ENCODE measurements at places on chromosomes 7 and 10. TPM values are rescaled to one million over a fixed set of nuclear protein-coding genes. Genes with fewer than 3 reads are reported as not detected.

DNA sequence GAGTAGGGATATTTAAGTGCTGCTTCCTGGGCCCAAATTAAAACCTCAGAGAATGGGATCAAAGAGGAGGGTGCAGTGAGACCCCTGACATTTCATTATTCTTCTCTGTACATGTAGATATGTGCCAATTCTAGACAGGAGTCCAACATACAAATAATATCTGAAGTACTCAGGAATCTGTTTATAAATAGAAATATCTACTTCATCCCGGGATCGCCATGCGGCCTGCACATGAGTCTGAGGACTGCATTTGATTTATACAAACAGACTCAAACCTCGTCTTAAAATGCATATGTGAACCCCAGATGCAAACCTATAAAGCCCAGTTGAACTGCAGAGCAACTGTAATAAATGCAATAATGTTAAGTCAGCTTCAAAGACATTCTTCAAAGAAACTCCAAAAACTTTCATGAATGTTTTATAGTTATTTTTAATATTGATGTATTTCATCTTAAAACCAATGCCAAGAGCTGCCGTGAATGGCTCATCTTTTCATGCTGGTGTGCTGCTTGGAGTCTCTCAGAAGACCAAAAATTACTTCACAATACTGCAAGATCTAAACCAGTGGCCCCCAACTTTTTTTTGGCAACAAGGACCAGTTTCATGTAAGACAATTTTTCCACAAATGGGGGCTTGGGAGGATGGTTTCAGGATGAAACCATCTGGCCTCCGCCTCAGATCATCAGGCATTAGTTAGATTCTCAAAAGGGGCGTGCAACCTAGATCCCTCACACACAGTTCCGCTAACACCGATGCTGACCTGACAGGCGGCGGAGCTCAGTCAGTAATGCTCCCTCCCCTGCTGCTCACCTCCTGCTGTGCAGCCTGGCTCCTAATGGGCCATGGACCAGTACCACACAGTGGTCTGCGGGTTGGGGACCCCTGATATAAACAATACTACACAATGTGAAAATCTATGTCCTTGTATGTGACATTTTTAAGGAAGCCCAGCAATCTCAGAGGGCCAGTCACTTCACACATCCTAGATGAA, 166.9 kb downstream of the PARD3 start:
- H3K27ac ChIP-seq: no peak overlapping the region
- DNase-seq: no peak
- H3K27me3 ChIP-seq: no peaks in the 10 kb centered on the region
- H3K36me3 ChIP-seq: no peaks in the 10 kb centered on the region
- H3K4me1 ChIP-seq: no peaks in the 10 kb centered on the region

DNA sequence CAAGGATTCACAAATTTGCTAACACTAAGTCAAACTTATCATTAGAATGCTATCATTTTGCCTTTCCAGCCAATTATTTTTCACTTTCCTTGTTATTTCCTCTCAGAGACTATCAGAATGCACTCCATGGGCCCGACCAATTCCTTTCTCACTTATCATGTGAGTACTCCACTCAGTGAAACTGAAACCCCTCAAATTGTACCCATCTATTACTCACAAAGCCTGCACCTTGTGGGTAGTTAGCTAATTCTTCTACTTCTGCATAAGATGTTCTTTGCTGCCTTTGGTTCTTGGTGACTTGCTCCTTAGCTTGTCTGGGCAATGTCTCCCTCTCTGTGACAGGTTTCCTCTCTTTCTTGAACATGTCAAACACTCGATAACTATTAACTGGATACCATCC, 35.2 kb upstream of the MBL2 start:
- no peaks in the 10 kb centered on the region for H3K27me3 ChIP-seq
- no peaks in the 10 kb centered on the region for H3K36me3 ChIP-seq

DNA sequence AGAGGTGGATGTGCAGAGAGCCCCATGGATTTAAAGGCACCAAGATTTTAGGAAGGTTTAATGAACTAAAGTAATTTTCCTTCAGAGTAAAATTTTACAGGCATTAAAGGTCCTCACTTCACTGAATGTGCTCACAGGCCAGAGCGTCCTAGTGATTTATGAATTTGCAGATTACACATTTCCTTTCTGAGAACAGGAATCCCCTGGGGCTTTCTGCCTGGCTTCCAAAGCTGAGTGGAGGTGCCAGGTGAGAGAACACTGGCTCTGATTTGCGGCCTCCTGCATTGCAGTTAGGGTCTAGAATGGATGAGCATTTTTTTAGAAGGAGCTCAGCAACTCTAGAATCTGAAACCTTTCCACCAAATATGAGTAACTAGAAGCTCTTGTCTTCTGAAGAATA, 194.3 kb downstream of the SORCS3 start:
- DNase-seq: no peak
- H3K36me3 ChIP-seq: no peaks in the 10 kb centered on the region
- no peaks in the 10 kb centered on the region for H3K4me1 ChIP-seq
- H3K27me3 ChIP-seq: no peaks in the 10 kb centered on the region
- H3K27ac ChIP-seq: no peak overlapping the region

DNA sequence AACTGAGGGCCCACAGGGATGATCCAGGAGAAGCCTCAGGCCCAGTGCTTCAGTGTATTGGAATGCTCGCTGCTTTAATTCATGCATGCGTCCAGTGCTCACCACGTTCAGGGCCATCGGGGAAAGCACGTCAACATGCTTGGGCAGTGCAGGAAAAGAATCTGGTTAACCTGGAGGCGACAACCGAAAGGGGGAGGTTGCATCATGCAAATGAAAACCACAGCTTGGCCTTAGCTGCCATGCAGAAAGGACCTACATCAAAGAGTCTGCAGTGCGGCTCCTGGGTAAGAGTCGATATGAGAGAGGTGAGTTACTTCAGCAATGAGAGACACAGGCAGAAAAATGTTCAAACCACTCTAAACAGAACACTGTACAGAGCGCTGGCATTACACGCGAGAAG, 440.1 kb downstream of the KCNMA1 start:
- DNase-seq: no peak
- no peaks in the 10 kb centered on the region for H3K4me1 ChIP-seq
- no peaks in the 10 kb centered on the region for H3K27me3 ChIP-seq
- no peak overlapping the region for H3K27ac ChIP-seq
- no peak overlapping the region for H3K4me3 ChIP-seq

DNA sequence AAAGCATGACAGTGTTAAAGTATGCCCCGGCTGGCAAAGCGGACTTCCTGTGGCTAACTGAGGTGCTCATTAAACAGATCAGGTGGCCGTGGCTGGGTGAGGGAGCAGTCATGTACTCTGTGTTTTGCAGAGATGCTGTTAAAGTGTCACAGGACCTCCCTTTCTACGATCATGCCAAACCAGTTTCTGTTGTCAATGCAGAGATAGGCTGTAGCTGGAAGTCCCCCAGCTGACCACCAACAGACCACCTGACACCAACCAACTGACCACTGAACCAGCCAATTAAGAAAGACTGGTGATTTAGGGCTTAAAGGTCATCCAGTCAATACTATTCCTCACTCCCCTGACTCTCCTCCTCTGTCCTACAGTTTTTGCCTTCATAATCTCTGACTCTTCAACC, 431.1 kb upstream of the LRGUK start:
- no peak overlapping the region for H3K4me3 ChIP-seq
- H3K27me3 ChIP-seq: no peaks in the 10 kb centered on the region
- H3K4me1 ChIP-seq: no peaks in the 10 kb centered on the region

DNA sequence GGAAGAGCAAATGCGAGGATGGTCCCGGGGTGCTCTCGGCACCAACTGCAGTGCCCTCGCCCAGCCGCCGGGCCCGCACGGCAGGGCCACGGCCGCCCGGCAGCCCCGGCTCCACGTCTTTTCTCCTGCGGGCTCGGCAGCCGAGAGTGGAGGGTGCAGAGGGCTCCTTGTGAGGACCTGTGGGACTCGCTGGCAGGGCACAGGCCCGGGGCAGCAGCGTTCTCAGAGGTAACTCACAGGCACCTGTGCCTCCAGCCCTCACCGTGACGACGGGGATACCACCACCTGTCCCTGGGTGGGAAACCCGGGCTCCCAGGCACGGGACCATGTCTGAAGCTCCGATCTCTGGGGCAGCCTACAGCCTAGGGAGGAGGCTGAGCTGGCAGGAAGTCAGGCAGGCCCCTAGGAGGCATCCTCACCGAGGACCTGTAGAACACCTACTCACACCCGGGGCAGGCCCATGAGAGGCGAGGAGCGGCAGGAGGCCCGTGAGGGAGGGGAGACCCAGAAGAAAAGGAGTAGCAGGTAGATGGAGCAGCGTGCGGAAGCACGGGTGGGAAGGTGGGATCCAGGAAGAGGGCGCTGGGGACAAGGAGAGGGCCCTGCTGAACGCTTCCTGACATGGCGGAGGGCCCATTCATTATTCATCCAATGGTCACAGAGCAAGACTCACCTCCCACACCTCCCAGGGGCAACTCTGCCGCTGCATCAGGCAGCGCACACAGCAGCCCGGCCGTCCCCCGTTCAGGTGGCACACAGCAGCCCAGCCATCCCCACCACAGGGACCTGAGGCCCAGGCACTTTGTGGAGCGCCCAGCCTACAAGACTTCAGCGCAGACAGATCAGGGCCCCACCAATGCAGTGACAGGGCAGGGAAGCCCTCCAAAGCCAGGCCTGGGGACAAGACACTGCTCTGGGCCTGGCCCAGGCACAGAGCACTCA, 244.9 kb downstream of the MAD1L1 start:
- peaks cover 39% of the 10 kb centered on the region for H3K4me1 ChIP-seq
- H3K4me3 ChIP-seq: no peak overlapping the region
- peak overlapping the region; percentile 47 for H3K27ac ChIP-seq
- H3K36me3 ChIP-seq: peaks cover 4% of the 10 kb centered on the region
- H3K27me3 ChIP-seq: no peaks in the 10 kb centered on the region
- DNase-seq: no peak

DNA sequence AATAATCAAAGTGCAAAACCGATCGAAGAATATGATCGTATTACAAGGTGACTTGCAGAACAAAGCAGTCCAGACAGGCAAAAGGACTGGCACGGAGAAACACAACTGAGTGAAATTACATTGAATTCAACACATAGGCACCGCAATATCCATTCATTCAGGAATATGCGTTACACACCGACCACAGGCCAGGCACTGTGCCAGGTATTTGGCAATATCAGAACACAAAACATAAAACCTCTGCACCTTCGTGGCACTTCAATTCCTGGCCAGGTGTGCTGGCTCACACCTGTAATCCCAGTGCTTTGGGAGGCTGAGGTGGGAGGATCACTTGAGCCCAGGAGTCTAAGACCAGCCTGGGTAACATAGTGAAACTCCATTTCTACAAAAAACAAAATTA, 187.9 kb downstream of the DIP2C start:
- peak; percentile 21 for DNase-seq
- H3K36me3 ChIP-seq: no peaks in the 10 kb centered on the region
- no peaks in the 10 kb centered on the region for H3K27me3 ChIP-seq
- H3K4me3 ChIP-seq: no peak overlapping the region
- peaks cover 12% of the 10 kb centered on the region for H3K4me1 ChIP-seq
- no peak overlapping the region for H3K27ac ChIP-seq

- no peaks in the 10 kb centered on the region for H3K27me3 ChIP-seq
- peaks cover 7% of the 10 kb centered on the region for H3K4me1 ChIP-seq
- H3K27ac ChIP-seq: no peak overlapping the region
- no peaks in the 10 kb centered on the region for H3K36me3 ChIP-seq
These were observed 41.0 kb downstream of the CDK1 start for GRCh38 chr10:60819271-60819670.

DNA sequence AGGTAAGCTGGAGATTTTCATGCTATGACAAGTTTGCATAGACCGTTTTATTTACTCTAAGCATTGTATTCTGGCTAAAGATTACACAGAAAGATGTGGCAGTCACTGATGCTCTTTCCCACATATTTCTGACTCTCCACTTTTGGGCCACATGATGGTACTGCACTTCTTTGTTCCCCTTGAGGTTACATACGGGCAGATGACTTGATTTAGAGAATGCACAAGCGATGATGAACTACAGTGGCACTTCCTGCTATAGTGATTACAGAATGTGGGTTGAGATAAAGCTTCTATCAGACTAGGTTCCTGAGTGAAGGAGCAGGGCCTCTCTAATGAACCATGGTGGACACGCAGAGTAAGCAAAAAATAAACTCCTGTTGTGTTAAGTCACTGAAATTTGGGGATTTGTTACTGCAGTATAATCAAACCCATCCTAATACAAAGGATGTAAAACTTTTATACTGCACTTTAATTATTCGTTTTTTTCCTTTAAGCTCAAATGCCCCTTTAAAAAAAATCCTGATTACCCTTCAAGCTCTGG, 177.9 kb downstream of the TAX1BP1 start:
- no peak overlapping the region for H3K4me3 ChIP-seq
- H3K36me3 ChIP-seq: no peaks in the 10 kb centered on the region
- no peak for DNase-seq
- no peak overlapping the region for H3K27ac ChIP-seq
- H3K27me3 ChIP-seq: no peaks in the 10 kb centered on the region
- peaks cover 8% of the 10 kb centered on the region for H3K4me1 ChIP-seq

DNA sequence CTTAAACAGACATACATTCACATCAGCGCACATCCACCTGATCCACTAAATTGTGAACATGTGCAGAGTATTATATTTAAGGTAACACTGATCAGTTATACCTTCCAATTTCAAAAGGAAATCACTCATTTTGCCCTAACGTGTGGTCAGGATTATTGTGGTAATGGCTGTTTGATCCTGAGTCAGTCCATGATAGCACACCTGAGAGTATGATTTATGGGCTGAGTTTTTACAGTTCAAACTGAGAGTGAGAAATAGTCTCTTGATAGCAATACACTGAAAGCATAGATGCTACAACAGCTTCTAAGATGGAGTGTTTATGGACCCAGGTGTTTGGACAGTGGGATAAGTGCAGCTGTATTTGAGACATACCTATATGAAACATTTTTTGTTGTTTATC, 96.7 kb downstream of the KIF20B start:
- no peak overlapping the region for H3K4me3 ChIP-seq
- no peak for DNase-seq
- H3K27ac ChIP-seq: no peak overlapping the region

GRCh38 chr7:21135437-21135836, 292.4 kb upstream of the SP4 start:
- H3K27ac ChIP-seq: no peak overlapping the region
- H3K4me1 ChIP-seq: no peaks in the 10 kb centered on the region
- no peaks in the 10 kb centered on the region for H3K27me3 ChIP-seq
- DNase-seq: no peak
- no peaks in the 10 kb centered on the region for H3K36me3 ChIP-seq
- no peak overlapping the region for H3K4me3 ChIP-seq

GRCh38 chr7:27779873-27780272, 39.9 kb downstream of the TAX1BP1 start:
- H3K4me1 ChIP-seq: peaks cover 3% of the 10 kb centered on the region
- no peak overlapping the region for H3K4me3 ChIP-seq
- no peak for DNase-seq
- no peak overlapping the region for H3K27ac ChIP-seq
- peaks cover 28% of the 10 kb centered on the region for H3K36me3 ChIP-seq
- H3K27me3 ChIP-seq: no peaks in the 10 kb centered on the region

Gene DNA2
- 1.6 TPM for polyA plus RNA-seq

Gene MKI67
- 0.61 TPM for polyA plus RNA-seq

Gene PLEKHS1
- polyA plus RNA-seq: 0.07 TPM

Gene SH2B2
- polyA plus RNA-seq: 15.5 TPM

Gene NUP205
- polyA plus RNA-seq: 34.1 TPM

Gene NKX1-2
- not detected for polyA plus RNA-seq

Gene CFAP70
- 5.7 TPM for polyA plus RNA-seq

Gene IRF5
- 41.5 TPM for polyA plus RNA-seq

Gene TMEM196
- polyA plus RNA-seq: not detected

Gene HABP2
- not detected for polyA plus RNA-seq

All from spleen (tissue), 13 donors.